Left ventricle myocardium superior (tissue), 1 donor: ENCODE measurements at places on chromosomes 1 and 21.
A peak's percentile ranks its signal among the peaks of the same experiment; 100 is the strongest.

DNA sequence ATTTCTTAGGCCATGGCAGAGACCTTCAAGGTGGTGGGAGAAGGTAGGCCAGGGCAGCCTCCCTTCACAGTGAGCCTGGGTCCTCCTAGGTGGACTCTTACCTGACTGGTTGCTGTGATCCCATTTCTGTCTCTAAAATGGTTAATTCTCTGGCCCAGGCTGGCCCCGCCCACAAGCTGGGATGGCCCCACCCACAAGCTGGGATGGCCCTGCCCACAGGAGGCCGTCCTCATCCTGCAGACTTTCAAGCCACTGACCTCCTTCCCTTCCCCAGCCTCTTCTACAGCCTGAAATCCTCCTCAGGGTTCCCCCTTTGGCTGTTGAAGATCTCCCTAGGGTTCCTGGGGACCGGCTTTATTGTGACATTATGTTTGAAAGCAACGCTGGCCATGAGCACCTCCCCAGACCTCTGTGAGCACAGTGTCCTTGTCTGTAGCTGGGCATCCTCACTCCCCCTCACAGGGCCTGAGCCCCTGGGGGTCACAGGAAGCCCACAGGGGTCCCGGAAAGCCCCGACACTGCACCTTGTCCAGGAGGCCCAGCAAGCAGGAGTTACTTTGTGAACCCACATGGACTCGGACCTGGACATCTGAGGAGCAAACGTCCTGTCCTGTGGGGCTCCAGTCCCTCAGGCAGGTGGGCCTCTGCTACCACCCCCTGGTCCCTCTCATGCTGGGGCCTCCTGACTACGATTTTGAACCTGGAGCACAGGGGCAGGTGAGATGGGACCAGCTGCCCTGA lies 621.7 kb downstream of the MATN1 start:
- no peak for DNase-seq

- no peak for DNase-seq
Observed at GRCh38 chr1:19720973-19721372, 56.3 kb downstream of the HTR6 start.

- no peak for DNase-seq
Observed at GRCh38 chr1:181213056-181213455, 124.6 kb downstream of the IER5 start.

DNA sequence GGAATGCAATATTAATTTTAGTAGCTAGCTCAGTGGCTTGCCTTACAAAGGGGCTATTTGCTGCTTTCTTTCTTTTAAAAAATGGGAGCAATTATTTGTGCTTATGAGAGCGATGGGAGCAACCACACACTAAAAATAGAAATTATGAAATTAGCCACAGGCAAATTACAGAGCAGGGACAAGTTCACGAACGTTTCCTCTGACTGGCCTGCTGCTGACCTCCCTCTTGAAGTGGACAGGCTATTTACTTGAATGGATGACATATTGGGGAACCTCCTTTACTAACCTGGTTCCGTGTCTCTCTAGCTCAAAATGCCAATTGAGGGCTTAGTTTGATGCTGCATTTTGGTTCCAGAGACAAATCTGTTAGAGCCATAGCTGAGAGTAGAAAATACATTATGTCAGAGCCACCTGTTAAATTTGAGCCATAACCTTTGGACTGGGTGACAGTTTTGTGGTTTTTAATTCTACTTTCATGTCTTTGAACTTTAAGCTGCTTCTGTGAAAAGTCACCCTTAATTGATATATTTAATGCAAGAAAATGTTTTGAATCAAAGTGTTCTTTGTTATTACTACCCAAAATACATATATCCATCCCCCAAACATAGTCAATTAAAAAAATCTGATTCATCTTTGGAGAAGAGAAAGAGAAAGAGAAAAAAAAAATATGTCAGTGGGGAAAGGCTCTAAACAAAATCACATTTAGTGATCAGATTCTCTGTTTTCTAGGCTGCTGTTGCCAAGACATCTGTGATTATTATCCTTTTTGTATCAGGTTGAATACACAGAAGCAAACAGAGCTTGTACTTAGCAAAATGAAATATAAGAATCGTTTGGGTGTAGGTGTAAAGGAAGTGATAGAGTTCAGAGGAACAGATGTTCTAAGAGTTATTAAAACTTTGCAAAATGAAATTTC lies 351.9 kb downstream of the ADGRL2 start:
- no peak for DNase-seq

GRCh38 chr1:204217648-204218000 lies 3.8 kb upstream of the GOLT1A start:
- no peak for DNase-seq

GRCh38 chr1:173126421-173126820 lies 75.7 kb upstream of the TNFSF18 start:
- no peak for DNase-seq

DNA sequence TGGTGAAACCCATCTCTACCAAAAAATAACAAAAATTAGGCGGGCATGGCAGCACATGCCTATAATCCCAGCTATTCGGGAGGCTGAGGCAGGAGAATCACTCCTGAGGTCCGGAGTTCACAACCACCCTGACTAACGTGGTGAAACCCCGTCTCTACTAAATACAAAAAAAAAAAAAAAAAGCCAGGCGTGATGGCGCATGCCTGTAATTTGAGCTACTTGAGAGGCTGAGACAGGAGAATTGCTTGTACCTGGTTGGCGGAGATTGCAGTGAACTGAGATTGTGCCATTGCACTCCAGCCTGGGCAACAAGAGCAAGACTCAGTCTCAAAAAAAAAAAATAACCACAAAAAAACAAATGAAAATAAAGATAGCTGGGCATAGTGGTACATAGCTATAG lies 42.3 kb downstream of the CC2D1B start:
- no peak for DNase-seq

GRCh38 chr1:79692519-79692918 lies 686.0 kb upstream of the ADGRL4 start:
- DNase-seq, result no peak

DNA sequence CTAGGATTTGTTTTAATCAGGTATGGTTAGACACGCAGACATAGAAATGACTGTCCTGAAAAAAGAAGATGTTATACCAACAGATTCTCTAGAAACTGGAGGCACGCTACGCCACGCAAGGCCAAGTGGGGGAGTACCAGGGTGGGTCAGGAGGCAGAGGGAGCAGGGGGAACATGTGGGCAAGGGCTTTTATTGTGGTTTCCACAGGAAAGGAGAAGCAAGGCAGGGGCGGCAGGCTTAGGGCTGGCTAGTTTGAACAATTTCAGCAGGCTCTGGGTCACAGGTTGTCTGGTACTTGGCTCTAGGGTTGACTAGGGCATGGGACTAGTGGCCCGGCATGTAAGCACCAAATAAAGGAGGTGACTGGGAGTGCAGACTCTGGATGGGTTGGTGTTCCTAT lies 7.2 kb downstream of the MTARC2 start:
- DNase-seq, result no peak

DNA sequence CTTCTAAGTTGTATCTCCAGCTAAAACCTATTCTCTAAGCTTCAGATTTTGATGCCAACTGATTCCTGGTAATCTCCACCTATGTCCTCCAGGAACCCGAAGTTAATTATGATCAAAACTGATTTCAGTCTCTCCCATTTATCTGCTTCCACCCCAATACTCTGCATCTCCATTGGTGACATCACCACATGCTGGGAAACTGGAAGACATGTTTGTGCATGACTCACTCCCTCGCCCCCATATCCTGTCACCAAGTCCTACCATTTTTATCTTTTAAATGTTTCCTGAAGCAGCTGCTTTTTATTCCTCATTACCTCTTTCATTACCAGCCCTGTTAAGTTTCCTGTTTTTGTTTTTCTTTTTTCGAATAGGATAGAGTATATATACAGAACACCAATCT lies 228.5 kb downstream of the LRRC40 start:
- no peak for DNase-seq

DNA sequence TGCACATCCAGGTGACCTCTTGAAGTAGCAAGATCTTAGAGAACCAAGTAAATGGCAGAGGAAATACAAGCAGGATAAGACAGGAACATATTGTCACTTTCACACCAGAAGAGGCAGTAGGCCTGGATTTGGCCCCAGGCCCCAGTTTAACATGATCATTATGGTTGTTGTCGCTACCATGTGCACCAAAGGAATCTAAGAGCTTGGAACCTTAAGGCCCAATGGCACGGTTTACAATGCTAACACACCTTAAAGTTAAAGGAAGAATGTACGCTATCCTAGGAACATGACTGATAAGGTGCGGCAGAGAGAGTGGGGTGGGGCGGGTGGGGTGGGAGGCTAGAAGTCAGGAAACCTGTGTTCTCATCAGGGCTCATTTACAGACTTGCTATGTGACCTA lies 147.5 kb downstream of the ROR1 start:
- DNase-seq, result no peak

DNA sequence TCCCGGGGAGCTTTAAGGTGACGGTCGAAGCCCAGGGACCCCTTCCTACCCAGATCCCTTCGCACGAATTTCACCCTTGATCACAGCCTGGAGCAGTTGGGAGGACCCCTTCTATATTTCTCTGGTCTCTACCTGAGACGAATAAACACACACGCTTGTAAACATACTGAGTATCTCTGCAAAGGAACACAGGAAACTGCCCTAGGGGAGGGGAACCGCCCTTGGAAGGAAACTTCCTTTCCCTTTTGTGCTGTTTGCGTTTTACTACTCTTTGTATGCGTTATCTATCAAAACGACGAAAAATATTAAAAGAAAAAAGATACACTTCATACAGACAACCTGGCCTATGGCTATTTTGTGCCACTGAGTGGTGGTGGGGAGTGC lies 750 bp downstream of the NECAP2 start:
- DNase-seq, result no peak

DNA sequence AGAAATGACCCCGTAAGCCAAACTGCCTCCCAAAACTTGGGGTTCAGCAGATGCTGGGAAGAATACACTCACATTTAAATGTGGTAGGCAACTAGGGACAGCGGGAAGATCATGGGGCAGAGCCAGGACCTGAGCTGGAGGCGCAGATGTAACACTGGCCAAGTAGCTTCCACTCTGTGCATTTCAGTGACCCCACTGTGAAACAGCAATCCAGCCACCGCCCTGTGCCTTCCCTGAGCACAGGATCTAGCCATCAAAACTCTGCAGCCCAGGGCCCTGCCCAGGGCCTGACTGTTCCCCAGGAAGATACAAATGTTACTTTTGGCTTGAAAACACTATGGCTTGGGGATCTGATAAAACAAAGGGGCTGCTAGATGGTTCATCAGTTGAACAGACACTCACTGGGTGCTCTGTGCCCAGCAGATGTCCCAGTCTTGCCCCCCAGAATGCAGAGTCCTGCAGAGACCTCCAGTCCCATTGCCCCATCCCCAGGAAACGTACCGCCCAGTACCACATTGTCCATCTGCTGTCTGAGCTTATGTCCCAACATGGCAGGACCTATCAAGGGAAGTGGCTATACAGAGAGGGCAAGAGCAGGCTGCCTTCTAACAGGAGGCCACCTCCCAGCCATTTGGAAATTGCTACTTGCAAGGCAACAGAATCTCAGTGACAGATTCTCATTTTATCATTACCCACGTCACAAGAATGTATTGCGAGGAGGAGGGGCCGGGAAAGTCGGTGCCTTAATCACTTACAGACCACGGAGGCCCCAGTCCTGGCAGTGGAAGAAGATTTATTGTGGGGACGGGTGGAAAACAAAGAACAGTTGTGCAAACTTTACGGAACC lies 124.0 kb downstream of the DMRTB1 start:
- DNase-seq, result no peak

DNA sequence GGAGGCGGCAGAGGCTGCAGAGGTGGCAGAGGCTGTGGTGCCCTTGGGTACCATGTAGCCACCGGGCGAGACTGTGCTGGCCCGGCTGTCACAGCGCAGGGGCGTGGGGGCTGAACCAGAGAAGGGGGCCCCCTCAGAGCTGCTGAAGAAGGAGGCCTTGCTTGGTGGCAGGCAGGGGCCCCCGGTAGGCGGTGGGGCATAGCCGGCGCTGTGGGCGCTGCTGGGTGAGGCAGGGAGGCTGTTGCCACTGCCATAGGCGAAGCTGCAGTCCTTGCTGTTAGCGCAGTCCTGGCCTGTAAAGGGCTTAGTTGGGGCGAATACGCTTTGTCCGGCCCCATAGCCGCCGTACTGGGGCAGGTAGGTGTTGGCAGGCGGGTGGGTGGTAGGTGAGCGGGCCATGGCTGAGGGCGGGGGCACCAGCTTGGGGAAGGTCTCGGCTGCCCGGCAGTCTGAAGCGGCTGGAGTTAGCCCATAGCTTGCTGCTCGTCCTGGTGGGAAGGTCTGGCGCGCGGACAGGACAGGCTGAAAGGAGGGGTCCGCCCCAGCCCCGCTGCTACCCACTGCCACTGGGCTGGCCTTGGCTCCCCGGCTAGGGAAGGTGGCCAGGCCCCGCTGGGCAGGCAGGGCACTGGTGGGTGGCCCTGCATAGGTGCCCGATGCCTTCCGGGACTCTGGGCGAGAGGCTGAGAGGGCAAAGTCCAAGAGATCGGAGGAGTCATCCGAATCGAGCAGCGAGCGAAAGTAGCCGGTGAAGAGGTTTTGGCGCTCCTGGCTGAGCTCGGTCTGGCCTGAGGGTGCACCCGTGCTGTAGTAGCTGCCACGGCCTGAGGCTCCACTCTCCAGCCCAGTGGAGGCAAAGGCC lies 54.9 kb downstream of the AHDC1 start:
- DNase-seq, result peak; percentile 36

DNA sequence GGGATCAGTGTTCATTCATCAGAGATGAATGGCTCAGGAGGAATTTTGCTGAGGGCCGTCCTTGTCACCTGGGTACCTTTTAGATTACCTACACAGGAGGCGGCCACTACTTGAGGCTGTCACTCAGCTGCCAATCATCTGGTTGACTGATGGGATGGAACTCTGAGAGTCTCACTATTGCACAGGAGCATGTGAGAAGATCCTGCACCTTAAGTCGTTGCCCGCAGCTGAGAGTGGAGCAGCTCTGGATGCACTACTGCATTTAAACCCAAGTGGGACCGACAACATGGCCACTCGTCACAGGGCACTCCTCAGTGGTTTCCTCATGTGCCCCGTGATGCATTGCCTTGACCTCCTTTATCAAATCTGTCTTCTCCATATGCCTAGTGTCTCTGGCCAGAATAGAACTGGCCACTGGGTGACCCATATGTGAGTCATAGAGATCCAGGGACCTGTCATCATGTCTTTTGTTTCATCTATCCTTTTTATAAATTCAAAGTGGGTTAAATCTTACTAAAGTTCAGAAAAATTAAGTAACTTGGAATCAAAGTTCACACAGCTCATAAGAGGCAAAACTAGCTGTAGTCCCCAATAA lies 165.5 kb downstream of the ZSCAN20 start:
- DNase-seq, result no peak
